ENCODE measurements at places on chromosomes 5 and 9.

- DNase-seq = no peak
Observed at GRCh38 chr9:77710965-77711648, 63.0 kb upstream of the GNA14 start.

DNA sequence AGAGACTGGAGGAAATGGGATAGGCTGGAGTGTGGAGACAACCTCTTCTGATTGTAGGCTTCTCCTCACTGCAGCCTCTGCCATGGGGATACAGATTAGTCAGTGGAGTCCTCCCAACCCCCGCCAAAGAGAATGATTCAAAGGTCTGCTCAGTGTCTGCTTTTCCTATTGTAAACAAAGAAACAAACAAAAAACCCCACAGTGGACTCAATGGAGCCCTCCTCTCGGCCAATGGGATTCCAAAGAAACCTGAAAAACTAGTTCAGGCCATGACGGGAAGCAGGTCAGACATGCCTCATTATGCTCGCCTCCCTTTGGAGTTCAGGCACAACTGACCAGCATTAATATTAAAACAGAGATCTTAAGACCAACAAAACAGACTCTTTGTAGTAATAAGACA lies 85.8 kb downstream of the SEC61B start:
- DNase-seq = peak; percentile 82

DNA sequence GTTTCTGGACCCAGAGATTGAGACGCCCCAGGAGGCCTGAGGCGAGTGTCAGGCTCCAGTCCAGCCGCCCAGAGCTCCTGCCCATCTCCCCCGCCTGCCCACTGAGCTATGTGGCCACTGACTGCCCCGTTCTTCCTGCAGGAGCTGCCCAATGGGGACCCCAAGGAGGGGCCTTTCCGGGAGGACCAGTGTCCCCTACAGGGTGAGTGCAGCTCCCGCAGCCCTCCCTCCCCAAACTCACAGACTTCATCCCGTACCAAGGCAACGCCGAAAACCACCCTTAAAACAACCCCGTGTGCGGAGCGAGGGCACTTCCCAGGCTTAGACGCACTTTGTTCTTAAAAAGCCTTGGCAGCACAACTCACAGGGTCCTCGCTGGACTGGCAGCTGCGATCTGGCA lies 23.4 kb downstream of the NKD2 start:
- no peak for DNase-seq

DNA sequence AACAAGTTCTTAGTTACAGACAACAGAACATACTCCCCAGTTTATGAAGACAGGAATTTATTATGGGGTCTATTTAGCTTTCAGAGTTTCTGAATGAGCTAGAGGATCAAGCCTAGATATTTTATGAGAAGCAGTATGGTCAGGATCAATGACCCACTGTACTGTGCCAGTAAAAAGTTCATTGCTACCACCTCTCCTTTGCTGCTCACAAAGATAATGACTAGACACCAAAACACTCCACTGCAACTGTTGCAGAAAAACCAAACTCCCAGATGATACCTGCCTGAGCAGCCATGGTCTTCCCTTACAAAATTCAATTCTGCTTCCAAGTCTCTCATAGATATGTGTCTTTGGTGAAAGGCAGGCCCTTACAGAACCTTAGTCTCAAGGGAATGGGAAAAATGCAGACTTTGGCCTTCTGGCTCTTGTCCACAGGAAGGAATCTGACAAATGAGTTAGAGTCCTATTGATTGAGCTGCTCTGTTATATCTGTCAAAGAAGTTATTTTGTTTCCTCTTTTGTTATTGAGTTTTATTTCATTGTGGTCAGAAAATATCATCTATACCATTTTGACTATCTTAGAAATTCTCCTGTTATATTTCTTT lies 74.7 kb upstream of the RASGRF2 start:
- no peak for DNase-seq

- no peak for DNase-seq
Observed at GRCh38 chr5:40628407-40628806, 51.3 kb upstream of the PTGER4 start.

DNA sequence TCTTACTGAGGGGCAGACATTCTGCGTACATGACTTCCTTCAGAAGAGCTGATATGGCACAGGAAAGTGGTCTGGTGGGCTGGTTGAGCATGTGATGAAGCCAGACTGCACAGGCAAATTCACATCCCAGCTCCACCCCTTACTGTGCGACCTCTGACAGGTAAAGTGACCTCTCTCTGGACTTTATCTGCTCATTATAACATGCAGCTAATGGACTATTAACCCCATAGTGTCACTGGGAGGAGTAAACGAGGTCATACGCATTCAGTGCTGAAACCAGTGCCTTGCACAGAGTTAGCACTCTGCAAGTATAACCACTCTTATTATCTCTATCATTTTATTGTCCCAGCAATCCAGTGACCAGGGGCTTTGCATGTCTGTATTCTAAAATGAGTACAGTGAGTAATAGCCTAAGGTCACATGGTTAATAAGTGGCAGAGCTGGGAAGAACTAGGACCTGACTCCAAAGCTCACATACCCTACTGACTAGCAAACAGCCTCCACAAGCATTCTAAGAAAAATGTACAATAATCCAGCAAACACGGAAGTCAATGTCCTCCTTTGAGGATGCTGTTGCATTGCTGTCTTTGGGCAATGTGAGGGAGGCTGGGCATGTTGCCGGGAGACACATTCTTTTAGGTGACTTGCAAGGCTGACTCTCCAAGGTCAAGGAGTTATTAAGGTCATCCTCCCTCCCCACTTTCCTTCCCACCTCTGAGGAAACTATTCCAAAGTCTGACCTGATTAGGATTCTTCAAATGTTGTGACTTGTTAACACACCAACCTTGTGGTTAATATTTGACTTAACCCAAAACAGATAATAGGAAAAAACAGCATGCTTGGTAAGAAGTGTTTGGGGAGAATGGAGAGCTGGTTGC lies 19.0 kb downstream of the GLRX start:
- DNase-seq = no peak
